ENCODE measurements at places on chromosomes 1 and 21.

DNA sequence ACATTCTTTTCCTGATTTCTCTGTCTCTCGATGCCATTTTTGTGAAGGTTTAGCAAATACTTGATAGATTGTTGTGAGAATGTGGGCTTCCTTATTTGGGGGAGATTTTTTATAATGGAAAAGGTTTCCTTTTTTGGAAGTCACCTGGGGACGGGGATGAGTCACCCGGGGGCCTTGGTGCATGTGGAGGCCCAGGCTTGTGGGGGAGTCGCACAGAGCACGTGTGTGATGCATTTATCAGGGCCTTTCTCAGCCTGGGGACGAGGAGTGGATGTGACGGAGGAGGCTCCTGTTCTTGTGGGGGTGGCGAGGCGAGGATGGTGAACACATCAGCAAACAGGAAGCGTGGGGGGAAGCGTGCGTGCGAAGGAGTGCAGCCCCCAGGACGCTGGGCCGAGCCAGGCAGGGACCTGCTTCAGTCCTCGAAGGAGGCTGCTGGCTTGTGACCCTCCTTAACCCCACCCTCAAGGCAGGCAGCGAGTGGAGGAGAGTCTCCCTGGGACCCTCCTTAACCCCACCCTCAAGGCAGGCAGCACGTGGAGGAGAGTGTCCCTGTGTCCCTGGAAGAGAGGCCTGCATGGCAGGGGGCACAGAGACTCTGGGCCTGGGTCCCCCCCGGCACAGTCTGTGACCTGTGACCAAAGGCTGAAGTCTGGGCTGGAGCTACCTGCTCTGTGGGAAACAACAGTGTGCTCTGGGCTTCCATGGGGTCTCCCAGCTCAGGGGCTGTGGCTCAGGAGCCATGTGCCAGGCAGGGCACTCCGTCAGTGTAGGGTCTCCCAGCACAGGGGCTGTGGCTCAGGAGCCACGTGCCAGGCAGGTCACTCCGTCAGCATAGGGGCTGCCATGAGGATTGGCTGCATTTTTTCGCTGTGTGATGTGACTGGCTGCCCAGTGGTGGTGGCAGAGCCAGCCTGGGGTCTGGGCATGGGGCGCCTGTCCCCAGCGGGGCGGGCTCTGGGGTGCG lies 57.2 kb downstream of the AGPAT3 start:
- DNase-seq: no peak

GRCh38 chr1:206829282-206829681 lies 36.1 kb upstream of the IL20 start:
- DNase-seq: no peak

DNA sequence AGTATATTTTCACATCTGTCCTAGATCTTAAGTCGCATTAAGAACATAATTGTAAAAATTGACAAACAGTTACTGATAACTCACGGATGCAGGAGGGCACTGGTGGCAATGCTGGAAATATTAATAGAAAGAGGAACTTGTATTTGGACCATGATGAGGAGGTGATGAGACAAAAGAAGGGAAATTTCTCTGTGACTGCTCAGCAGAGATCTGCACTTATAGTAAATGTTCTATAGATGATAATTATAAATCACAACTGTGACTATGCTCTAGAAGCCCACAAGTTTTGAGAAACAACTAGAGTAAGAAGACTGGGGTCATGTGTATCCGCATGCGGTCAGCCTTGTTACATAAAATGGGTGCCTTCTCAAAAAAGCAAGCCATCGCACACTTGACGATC lies 8.7 kb upstream of the DUSP12 start:
- DNase-seq: no peak

DNA sequence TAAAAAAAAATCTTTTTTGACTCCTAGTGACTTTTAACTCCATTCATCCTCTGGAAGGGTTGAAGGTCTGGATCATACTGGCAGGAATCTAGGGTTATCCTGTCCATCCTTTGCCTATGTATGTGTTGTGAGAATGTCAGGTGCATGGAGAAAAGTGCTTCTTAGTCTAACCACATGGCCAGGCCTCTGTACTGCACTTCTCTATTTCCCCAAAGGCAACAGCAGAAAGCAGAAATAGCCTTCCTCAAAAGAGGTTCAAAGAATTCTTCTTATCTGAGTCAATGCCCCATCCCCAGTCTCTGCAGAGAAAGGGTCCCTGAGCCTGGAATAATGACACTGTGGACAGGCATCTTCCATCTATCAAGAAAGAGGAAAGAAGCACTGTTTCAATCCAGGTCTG lies 85.7 kb upstream of the CD34 start:
- no peak for DNase-seq

DNA sequence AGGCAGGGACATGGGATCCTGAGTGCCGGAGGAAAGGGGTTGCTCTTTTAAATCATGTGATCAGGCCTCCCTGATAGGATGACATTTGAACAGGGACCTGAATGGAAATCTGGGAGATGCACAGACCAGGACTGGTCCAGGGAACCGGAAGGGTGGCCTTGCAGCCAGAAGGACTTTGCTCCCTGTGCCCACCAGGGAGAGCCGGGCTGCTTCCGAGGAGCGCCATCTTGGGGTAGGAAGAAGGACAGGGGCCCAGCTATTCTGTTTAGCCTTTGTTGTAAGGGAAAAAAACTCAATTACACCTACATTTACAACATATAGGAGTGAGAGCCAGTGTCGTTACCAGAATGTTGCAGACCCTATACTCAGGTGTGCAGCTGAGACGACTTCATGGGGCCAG lies 5.5 kb downstream of the KLHDC7A start:
- peak; percentile 40 for DNase-seq

- DNase-seq: no peak
Measured at GRCh38 chr21:20108976-20109540, 889.2 kb upstream of the NCAM2 start.

- no peak for DNase-seq
Measured at GRCh38 chr1:19563324-19564097, 78.2 kb upstream of the CAPZB start.

DNA sequence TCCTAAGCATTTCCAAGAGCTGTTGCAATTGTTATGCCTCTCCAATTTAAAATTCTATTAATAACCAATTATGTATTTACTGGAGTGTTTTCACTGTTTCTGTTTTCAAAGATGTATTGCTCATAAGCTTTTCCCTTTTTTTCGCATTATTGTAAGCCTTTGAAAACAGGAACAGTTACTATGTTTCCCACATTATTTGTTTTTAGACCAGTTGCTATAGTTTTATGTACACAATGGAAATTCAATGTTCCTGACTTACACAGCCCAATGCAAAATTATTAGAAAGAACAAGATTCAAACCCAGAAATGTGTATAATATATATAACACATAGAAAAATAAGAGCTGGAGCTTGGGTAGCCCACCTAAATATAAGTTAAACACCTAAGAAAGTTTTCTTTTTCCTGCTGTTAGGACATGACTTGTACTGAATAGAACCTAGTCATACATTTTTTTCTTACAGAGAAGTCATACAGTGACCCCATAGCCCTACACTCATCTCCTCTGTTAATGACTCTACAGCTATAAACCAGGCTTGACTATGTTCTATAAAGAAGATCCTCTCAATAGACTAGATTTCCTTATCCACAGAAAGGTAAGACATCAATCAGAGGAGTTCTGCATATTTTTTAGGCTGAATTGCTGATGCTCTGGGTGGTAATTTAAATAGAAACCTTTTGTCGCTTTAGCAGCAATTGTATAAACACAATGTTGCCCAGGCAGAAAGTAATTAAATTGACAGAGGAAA lies 299.6 kb downstream of the USH2A start:
- DNase-seq: no peak

- DNase-seq: no peak
Measured at GRCh38 chr1:188155261-188155660, 1326.5 kb downstream of the PLA2G4A start.

DNA sequence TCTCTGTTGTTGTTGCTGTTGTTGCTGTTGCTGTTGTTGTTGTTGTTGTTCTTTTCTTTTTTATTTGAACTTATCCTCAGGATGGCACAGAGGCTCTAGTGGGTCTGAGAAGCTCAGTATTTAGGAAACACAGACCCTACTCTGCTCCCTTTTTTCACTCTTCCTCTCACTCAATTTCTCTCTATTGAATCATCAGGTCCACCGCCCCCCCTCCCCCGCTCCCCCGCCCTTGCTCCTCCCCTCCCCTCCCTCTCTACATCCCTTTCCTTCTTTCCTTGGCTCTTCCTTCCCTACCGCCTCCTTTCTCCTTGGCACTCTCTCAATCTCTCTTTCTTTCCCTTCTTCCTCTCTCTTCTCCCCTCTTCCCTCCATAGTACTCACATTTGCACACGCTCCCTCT lies 218.5 kb upstream of the ZC3H12A start:
- DNase-seq: no peak

DNA sequence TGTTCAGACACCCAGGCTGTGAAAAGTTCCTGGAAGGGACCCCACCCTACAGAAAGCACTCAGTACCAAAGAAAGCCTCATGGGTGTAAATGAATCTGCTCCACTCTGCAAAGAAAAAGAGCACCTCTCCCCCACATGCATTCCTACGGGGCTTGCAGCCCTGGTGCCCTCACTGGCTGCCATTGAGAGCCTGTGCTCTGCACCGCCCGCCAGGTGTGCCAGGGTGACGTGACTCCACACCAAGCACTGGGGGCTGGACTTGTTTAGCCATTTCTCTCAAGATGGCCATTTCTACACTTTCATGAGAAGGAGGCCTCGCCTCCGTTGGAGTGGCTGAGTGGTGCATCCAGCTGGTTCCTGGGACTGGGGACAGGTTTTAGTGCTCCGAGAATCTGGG lies 380.5 kb upstream of the VAMP3 start:
- DNase-seq: no peak

GRCh38 chr21:35066824-35067223 lies 17.7 kb upstream of the RUNX1 start:
- no peak for DNase-seq

- DNase-seq: no peak
Measured at GRCh38 chr1:184457500-184457899, 70.7 kb downstream of the C1orf21 start.

GRCh38 chr21:41628256-41628655 lies 120.3 kb upstream of the TMPRSS2 start:
- no peak for DNase-seq

- DNase-seq: no peak
Measured at GRCh38 chr1:232283864-232284263, 346.1 kb downstream of the SIPA1L2 start.

DNA sequence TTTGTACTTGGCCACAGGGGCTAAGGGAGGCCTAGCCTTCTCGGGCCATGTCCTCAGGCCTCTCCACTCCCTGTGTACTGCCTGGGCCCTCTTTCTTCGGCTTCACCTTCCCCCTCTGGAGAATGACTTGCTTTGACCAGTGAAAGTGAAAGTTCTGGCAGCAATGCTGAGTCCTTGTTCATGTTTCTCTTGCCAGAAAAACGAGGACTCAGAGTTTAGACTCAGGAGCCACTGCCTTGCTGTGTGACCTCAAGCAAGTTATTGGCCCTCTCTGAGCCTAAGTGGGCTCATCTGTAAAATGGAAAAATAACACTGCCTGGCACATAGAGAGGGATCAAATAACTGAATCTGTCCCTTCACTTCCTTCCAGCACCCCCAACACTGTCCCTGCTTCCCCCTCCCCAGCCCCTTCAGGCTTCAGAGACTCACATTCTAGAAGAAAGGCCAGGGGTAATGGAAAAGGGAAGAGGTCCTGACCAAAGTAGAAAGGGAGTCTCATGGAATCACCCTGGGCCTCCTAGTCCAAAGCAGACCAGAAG lies 1.5 kb downstream of the C1QA start:
- no peak for DNase-seq

DNA sequence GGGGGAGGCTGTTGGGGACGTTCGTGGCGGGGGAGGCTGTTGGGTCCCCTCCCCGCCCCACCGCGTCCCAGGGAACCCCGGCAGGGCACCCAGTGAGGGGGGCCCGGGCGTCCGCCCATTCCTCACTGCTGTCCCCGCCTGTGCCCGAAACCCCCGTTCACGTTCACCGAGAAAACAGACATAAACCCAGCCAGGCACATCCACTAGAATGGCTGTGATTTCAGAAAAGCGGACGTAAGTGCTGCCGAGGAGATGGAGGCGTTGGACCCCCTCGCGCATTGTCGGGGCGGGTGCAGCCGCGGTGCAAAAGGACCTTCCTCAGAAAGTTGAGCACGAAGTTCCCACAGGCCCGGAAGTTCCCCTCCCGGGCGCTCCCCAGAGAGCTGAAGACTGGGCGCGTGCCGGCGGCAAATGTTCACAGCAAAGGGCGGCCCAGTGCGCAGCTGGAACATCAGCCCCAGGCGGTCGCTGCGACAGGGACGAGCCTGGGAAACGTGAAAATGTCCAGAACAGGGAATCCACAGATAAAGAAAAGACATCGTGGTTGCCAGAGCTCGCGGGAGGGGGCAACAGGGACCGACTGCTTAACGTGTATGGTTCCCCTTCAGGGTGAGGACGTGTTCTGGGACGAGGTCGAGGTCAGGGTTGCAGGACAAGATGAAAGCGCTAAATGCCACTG lies 18.5 kb upstream of the SAMD11 start:
- no peak for DNase-seq

- no peak for DNase-seq
Measured at GRCh38 chr1:207239874-207240273, 81.6 kb upstream of the CD55 start.

DNA sequence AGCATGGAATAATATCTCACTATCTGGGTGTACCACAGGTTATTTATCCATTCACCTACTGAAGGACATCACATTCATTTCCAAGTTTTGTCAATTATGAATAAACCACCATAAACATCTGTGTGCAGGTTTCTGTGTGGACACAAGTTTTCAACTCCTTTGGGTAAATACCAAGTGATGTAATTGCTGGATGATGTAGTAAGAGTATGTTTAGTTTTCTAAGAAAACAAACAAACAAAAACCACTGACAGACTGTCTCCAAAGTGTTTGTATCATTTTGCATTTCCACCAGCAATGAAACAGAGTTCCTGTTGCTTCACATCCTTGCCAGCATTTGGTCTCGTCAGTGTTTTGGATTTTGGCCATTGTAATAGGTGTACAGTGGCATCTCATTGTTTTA lies 435.7 kb upstream of the PROX1 start:
- no peak for DNase-seq

DNA sequence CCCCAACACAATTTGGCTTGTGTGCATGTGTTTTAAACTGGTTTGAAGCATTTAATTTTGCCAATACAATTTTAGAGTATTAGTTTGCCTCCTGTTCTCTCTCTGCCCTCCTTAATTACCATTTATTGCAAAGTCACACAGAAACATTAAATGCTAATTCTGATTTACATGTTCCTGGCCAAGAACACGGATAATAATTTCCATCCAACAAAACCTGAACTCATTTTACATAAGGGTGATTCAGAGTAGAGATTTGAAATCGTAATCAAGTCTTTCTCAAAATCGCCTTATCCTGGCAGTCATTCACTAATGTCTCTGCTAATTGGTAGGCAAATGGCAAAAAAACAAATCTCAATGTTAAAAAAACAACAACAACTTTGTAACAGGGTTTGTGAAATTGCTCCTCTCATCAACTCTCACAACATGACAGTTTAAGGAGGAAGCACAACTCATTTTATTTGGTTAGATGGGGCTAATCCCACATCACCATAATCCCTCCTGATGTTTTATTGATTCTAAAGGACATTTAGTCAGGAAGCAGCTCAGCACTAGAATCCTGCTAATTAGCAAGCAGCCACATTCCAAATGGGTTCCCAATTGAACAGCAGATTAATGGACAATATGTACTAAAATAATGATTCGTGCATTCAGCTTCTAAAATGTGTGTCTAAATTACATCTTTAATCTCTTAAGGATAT lies 55.9 kb downstream of the C1orf87 start:
- no peak for DNase-seq
